ENCODE measurements at places on chromosomes 6 and 20. TPM values are rescaled to one million over a fixed set of nuclear protein-coding genes. Genes with fewer than 3 reads are reported as not detected.

GRCh38 chr6:125816828-125817280 is 26.1 kb downstream of the NCOA7 start:
- peaks cover 27% of the 10 kb centered on the region for H3K4me1 ChIP-seq
- H3K36me3 ChIP-seq: peaks cover 13% of the 10 kb centered on the region
- no peak overlapping the region for H3K27ac ChIP-seq
- no peaks in the 10 kb centered on the region for H3K27me3 ChIP-seq

DNA sequence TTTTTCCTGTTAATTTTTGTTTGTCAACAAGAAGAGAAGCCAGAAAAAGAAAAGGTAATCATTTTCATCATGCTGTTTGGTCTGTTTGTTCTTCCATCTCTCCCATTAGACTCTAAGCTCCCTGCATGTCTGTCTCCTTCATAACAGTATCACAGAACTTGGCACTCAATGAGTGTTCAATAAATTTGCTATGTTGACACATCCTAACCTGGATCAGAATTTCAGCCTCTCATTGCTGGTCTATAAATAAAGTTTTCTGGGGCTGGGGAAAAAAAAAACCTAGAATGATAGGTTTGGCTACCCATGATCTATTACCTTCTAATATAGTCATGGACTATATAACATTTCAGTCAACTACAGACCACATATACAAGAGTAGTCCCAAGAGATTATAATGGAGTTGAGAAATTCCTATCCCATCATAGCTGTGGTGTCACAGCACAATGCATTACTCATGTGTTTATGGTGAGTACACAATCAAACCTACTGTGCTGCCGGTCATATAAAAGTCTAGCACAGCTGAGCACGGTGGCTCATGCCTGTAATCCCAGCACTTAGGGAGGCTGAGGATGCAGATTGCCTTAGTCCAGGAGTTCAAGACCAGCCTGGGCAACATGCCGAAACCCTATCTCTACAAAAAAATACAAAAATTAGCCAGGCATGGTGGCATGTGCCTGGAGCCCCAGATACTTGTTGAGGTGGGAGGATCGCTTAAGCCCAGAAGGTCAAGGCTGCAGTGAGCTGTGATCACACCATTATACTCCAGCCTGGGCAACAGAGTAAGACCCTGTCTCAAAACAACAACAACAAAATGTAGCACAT is 5.9 kb downstream of the NUDT3 start:
- no peak overlapping the region for H3K4me3 ChIP-seq
- peaks cover 27% of the 10 kb centered on the region for H3K4me1 ChIP-seq
- H3K27ac ChIP-seq: no peak overlapping the region
- peaks cover 6% of the 10 kb centered on the region for H3K36me3 ChIP-seq

DNA sequence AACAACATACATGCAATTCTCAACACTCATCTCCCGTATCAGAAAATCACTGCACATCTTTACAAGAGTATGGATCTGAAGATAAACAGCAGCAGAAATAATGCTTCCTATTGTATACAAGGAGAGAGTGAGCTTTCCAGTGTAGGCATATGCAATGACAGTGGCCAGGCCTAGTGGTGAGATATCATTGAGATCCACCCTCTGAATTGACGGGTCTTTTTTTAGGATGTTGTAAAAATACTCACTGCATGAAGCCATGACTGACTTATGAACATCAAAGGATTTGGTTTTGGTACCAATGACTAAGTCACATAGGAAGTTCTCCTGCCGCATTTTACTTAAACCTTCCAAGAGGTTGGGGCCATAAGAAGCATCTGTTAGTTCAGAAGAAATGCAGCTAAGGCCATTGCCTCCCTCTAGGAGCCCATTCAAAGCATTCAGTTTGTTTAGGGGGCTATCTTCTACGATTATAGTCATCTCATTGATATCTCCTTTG is 10.8 kb downstream of the KLHL31 start:
- no peaks in the 10 kb centered on the region for H3K36me3 ChIP-seq
- H3K27ac ChIP-seq: no peak overlapping the region
- H3K4me1 ChIP-seq: peaks cover 12% of the 10 kb centered on the region
- H3K4me3 ChIP-seq: no peak overlapping the region
- DNase-seq: no peak

Gene CTAGE9
- polyA plus RNA-seq: not detected
